A549 treated with ZK216348 at 1 μM for 4 hours (cell line): ENCODE measurements at places on chromosomes 2 and 18. TPM values are rescaled to one million over a fixed set of nuclear protein-coding genes. Genes with fewer than 3 reads are reported as not detected.

Gene CCDC178
- not detected in 5 replicates for total RNA-seq

Gene MBP
- total RNA-seq: 16.5 to 24.9 TPM (median 18.8 TPM) in 5 replicates

Gene B3GNT7
- total RNA-seq: 1.5 to 2.8 TPM (median 2.4 TPM) in 5 replicates

Gene DCDC2C
- total RNA-seq: 0.77 TPM in 1 of 5 replicates, not detected in the others

Gene COBLL1
- total RNA-seq: 3.0 to 4.4 TPM (median 3.9 TPM) in 5 replicates

Gene MOGAT1
- not detected in 5 replicates for total RNA-seq

Gene AQP12B
- not detected in 5 replicates for total RNA-seq

Gene SMAD7
- total RNA-seq: 19.7 to 25.3 TPM (median 24.1 TPM) in 5 replicates

Gene ANTXR1
- total RNA-seq: 101 to 155 TPM (median 144 TPM) in 5 replicates

Gene CXCR1
- total RNA-seq: not detected in 5 replicates

Gene DSC1
- total RNA-seq: not detected in 5 replicates

Gene ATOH8
- 7.8 to 14.0 TPM (median 9.8 TPM) in 5 replicates for total RNA-seq

Gene SLC4A5
- 0.11 to 0.69 TPM (median 0.63 TPM) in 5 replicates for total RNA-seq

Gene ANKRD44
- total RNA-seq: 1.2 to 3.3 TPM (median 1.8 TPM) in 5 replicates

Gene PJVK
- total RNA-seq: 0.99 to 2.8 TPM (median 2.1 TPM) in 5 replicates

Gene C2orf15
- total RNA-seq: 0.39 to 0.99 TPM (median 0.53 TPM) in 5 replicates
